ENCODE measurements at places on chromosomes 4 and X.

GRCh38 chr4:77175201-77175611 is 18.2 kb downstream of the CCNG2 start:
- no peak for DNase-seq

- DNase-seq, result no peak
These were observed 185.0 kb downstream of the PTTG2 start for GRCh38 chr4:38145033-38145678.

GRCh38 chrX:19661961-19662360 is 146.7 kb upstream of the MAP3K15 start:
- no peak for DNase-seq

GRCh38 chr4:5191831-5192230 is 140.6 kb downstream of the STK32B start:
- no peak for DNase-seq

- DNase-seq, result no peak
These were observed 327.5 kb upstream of the FGF16 start for GRCh38 chrX:77119706-77120105.

Measured in T-helper 9 cell (primary cell).